M059J (cell line): ENCODE measurements at places on chromosomes 11 and 22. TPM values are rescaled to one million over a fixed set of nuclear protein-coding genes. Genes with fewer than 3 reads are reported as not detected.
A peak's percentile ranks its signal among the peaks of the same experiment; 100 is the strongest.

- no peak for DNase-seq
Observed at GRCh38 chr11:14314127-14314526, 44.9 kb downstream of the RRAS2 start.

DNA sequence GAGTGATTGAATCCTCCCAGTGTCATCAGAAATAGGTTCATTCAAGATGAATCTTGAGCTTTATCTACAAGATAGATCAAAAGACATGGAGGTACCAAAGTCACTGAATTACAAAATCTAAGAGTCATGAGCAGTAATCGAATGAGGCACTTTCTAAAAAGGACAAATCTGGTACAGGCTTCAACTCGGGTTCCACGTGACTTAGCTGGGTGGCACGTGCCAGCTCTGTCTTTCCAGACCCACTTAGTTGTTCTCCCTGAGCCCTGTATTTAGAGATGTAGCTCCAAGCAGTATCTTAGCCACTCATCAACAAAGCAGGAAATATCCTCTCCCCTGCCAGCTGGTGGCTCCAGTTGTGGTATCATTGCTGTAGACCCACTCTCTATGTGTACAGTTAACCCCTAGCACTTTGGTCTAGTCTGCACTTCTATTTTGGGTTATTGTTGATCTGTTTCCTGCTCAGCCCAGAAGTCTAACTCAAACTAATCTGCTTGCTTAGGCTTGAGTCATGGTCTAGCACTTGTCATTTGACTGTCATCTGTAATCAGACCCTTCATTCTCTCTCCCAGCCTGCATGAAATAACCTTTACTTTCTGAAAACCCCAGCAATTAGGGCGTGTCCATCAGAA is 528.7 kb downstream of the ETS1 start:
- DNase-seq, result no peak

DNA sequence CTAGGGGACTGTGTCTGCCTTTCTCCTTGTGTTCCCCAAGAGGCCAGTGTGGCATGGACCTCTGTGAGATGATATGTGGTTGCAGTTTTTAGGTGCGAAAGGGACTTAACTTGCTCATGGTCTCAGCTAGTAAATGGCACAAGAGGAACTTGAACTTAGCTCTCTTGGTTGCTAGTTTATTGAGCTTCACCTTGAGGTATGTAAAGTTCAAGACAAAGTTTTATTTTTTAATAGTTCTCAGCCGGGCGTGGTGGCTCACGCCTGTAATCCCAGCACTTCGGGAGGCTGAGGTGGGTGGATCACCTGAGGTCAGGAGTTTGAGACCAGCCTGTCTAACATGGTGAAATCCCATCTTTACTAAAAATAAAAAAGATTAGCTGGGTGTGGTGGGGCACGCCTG is 71.6 kb upstream of the SUSD2 start:
- DNase-seq, result no peak

DNA sequence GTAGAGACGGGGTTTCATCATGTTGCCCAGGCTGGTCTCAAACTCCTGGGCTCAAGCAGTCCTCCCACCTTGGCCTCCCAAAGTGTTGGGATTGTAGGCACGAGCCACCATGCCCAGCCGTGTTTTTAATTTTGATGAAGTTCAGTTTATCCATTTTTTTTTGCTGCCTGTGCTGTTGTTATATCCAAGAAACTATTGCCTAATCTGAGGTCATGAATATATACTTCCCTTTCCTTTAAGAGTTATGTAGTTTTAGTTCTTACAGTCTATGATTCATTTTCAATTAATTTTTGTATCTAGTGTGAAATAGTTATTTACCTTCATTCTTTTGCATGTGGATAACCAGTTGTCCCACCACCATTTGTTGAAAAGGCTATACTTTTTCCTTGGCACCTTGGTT is 50.3 kb upstream of the SORL1-AS1 start:
- DNase-seq, result no peak

- DNase-seq, result peak; percentile 15
Observed at GRCh38 chr11:134229126-134229790, 4.8 kb downstream of the VPS26B start.

GRCh38 chr11:14096606-14097005 is 134.1 kb downstream of the SPON1 start:
- no peak for DNase-seq

- peak; percentile 50 for DNase-seq
Observed at GRCh38 chr11:86801364-86801763, 1.0 kb downstream of the PRSS23 start.

DNA sequence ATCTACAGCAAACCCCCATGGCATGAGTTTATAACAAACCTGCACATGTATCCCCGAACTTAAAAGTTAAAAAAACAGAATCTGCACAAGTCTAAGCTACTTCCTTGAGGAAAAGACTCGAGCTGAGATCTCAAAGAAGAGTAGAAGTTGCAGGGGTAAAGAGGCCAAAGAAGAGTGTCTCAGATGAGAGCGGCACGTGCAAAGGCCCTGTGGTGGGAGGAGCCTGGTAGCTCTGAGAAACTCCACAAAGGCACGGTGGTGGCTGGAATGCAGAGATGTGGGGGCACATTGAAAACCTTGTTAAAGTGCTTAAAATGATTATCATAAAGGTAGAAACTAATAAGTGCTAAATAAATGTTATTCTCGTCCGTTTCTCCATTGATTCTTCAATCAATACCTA is 103.2 kb upstream of the GRK3 start:
- no peak for DNase-seq

OR5P2 gene
- total RNA-seq, result not detected in 2 replicates

CNGA4 gene
- not detected in 2 replicates for total RNA-seq

PRG3 gene
- not detected in 2 replicates for total RNA-seq

MS4A12 gene
- total RNA-seq, result 0.27 TPM in 1 of 2 replicates, not detected in the other
